IMR-90 (cell line): ENCODE measurements at places on chromosomes 6 and 20. TPM values are rescaled to one million over a fixed set of nuclear protein-coding genes. Genes with fewer than 3 reads are reported as not detected.
A peak's percentile ranks its signal among the peaks of the same experiment; 100 is the strongest.

Gene OPRL1
- polyA plus RNA-seq: 1.1 and 1.2 TPM in 2 replicates

Gene OR2H1
- polyA plus RNA-seq: not detected in 2 replicates

Gene CLDN20
- polyA plus RNA-seq: not detected in 2 replicates

Gene DNAH8
- not detected in 2 replicates for polyA plus RNA-seq

Gene LGSN
- not detected in 2 replicates for polyA plus RNA-seq

Gene RNF144B
- 0.42 and 0.44 TPM in 2 replicates for polyA plus RNA-seq

DNA sequence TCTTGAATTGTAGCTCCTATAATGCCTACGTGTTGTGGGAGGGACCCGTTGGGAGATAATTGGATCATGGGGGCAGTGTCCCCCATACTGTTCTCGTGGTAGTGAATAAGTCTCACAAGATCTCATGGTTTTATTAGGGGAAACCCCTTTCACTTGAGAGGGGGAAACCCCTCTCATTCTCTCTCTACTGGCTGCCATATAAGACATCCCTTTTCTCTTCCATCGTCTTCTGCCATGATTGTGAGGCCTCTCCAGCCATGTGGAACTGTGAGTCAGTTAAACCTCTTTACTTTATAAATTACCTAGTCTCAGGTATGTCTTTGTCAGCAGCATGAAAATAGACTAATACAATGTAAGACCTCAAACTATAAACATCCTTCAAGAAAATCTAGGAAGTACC is 23.1 kb downstream of the PAQR8 start:
- H3K27me3 ChIP-seq: no peaks in the 10 kb centered on the region
- H3K27ac ChIP-seq: no peak overlapping the region
- H3K36me3 ChIP-seq: no peaks in the 10 kb centered on the region
- no peak for DNase-seq
- peaks cover 4% of the 10 kb centered on the region for H3K4me1 ChIP-seq

DNA sequence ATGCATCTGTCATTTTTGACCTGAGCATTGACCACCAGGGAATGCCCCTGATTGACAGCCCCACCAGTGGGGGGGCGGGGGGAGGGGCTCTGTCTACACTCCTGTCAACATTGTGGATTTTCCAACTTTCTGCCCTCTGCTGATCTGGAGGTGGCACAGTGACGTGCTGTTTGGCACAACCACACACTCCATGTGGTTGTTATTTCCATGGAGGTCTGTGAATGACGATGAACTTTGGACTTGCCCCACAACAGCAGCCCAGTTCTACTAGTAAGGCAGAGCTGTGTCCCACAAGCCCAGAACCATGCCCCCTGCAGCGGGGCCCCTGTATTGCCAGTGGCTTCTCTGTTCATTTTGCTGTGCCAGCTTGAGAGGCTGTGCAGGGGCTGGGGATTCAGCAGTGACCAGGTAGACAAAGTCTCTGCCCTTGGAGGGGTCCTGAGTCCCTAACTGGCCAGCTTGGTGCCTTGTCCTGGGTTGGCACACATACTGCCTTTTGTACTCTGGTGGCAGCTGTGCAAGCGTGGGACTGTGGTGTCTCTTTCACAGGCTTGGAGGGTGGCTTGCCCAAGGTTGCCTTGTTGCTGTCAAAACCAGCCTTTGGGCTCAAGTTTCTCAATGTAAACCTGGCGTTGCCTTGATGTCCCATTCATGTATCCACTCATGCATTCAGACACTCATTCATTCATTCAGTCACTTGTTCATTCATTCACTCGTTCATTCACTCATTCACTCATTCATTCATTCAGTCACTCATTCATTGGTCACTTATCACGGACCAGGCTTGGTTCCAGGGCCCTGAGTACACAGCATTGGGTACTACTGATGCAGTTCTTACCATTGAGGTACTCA is 108.5 kb downstream of the SYCP2 start:
- no peak overlapping the region for H3K4me3 ChIP-seq
- H3K27me3 ChIP-seq: no peaks in the 10 kb centered on the region; the same call in 1 of the 2 replicates
- no peaks in the 10 kb centered on the region for H3K36me3 ChIP-seq
- H3K27ac ChIP-seq: no peak overlapping the region
- no peak for DNase-seq

DNA sequence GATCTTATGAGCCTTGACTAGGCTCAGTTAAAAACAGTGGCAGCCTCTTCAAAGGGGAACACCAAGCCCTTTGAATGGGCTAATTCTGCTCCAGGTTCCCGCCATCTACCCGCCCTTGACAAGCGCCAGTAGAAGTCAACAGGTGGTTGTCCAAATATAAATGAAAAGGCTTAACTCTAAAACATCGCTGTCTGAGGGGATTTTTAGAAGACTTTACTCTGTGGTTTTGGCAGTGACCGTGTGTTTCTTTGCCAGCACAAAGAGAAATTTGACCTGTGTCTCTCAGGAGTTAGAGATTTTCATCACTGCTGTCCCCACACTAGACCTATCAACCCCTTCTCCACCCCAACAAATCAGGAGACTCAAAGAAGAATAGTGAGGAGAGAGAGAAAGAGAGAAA is 19.8 kb upstream of the SIM1 start:
- no peak for DNase-seq
- H3K27ac ChIP-seq: no peak overlapping the region
- H3K36me3 ChIP-seq: no peaks in the 10 kb centered on the region
- H3K4me3 ChIP-seq: no peak overlapping the region

DNA sequence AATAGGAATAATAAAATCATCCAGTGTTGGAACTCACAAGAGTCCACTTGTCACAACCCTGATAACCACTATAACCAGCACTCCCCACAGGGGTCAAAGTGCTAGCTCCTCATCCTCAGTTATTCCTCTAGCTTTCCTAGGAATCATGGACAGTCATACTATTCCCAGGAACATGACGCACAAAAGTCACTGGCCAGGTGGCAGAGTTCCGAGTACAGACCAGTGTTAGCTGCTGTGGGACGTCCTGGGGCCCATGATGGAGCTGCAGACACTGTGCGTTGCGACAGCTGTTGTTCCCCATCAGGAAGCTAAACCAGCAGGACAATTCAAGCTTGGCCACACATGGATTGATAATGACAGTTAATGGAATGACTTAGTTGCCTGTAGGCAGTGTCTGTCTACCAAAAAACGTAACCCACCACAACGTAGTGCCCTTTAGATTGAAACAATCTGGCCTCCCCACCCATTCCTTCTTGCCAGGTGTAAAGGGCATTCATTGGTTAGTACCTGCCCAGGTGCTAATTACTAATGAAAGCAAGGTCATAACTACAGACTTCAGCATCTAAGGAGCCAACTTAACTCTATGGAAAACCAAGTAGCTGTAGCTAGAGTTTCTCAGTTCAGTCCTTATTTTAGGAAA is 17.4 kb downstream of the EZR start:
- no peak overlapping the region for H3K27ac ChIP-seq
- DNase-seq: no peak
- no peak overlapping the region for H3K4me3 ChIP-seq
- peaks cover 15% of the 10 kb centered on the region for H3K4me1 ChIP-seq
- H3K36me3 ChIP-seq: no peaks in the 10 kb centered on the region

DNA sequence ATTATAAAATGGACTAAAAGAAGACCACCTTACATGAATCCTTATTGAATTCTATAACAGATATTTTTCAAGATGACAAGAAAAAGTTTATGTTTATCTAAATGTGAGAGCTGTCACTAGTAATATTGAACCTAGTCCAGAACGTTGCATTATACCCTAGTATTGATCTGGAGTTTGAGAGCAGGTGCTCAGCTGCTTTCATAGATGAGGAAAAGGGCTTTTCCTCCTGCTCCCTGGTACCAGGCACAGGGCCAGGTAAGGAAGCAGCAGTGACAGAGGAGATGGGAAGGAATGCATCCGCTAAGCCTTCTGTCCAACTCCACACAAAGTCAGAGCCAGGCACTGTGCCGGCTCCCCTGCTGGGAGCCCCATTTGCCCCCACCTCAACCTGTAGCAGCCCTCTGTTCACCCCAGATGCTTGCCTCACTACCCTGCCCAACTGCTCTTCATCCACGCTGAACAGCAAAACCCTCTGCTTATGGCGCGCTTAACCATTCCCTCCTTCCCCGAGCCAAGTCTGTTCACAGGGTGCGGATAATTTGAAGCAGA is 393.1 kb downstream of the FRK start:
- no peak for DNase-seq
- no peak overlapping the region for H3K4me3 ChIP-seq
- no peaks in the 10 kb centered on the region for H3K4me1 ChIP-seq
- H3K27ac ChIP-seq: no peak overlapping the region

DNA sequence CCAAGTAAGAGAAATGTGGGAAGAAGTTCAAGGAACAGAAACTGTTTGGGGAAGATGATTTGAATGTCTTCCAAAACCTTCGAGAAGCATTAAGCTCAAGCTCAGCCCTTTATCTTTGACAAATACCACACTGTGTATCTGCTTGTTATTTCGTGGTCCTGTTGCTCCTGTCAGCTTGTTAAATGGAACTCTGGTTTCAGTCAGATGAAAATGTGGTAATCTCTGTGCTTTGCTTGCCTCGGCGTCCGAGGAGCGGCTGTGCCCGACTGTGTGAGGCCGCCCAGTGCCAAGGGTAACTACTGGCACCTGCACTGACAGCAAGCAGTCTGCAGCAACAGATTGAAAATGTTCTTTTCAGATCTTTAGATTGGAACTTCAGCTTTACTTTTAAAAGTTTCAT is 577.9 kb upstream of the FLRT3 start:
- no peaks in the 10 kb centered on the region for H3K36me3 ChIP-seq
- no peaks in the 10 kb centered on the region for H3K4me1 ChIP-seq
- H3K27ac ChIP-seq: no peak overlapping the region
- no peak overlapping the region for H3K4me3 ChIP-seq

DNA sequence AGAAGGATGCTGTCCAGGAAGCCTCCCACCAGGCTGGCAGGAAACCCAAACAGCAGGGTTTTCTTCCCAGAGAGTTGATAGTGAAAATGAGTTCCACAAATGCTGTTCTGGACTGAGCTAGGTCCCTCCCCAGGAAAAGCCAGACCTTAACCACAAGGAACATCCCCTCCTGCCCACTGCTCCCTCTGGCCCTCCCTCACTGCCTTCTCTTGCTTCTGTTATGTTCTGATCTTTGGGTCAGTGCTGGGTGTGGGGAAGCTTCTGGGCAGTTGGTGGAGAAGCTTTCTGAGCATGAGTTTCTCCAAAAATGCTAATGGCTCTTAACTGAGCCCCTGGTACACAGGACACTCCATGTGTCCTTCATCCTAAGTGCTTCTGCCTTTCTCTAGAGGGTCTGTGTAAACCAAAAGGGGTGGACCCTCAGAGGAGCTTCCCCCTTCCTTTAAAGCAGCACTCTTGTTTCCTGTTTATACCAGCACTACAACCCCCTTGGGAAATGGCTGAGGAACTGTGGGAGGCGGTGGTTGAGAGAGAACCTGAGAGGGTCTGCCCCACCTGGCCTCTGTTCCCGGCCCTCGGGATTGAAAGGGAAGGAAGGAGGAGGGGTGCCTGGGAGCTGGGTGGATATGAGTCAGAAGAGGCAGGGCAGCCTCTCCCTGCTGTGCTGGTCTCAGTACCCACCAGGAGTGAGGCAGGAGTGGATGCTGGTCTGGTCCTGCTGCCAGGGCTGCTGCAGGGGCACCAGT is 42.0 kb downstream of the CDS2 start:
- DNase-seq: peak; percentile 38
- no peak overlapping the region for H3K27ac ChIP-seq
- H3K27me3 ChIP-seq: no peaks in the 10 kb centered on the region
- H3K4me3 ChIP-seq: no peak overlapping the region

DNA sequence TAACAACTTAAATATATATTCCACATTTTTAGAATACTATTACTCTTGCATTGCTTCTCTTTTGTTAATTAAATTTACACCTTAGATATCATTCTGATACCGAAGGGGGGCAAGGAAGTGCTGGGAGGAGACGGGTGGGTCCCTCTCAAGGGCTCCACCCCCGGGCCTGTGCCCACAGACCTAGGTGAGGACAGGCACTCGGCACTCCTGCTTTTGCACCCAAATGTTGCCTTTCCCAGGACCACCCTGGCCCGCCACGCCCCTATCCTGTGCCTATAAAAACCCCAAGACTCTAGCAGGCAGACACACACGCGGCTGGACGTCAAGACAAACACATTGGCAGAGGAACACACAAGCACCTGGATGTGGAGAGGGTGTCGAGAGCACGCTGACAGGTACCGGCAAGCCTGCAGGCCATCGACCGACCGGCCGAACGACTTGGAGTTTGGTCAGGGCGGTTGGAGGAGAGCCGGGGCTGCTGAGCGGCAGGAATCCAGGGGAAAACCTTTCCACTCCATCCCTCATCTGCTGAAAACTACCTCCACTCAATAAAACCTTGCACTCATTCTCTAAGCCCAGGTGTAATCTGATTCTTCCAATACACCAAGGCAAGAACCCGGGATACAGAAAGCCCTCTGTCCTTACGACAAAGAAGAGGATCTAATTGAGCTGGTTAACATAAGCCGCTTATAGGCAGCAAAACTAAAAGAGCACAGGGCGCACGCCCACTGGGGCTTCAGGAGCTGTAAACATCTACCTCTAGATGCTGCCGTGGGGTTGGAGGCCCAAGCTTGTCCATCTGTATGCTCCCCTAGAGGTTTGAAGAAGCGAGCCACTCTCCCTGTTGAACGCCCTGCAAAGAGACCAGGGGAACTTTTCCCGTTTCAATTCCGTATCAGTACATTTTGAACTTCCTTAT is 197.4 kb upstream of the PRSS16 start:
- H3K36me3 ChIP-seq: no peaks in the 10 kb centered on the region
- H3K27ac ChIP-seq: no peak overlapping the region
- no peaks in the 10 kb centered on the region for H3K27me3 ChIP-seq
- no peak for DNase-seq
- no peak overlapping the region for H3K4me3 ChIP-seq

DNA sequence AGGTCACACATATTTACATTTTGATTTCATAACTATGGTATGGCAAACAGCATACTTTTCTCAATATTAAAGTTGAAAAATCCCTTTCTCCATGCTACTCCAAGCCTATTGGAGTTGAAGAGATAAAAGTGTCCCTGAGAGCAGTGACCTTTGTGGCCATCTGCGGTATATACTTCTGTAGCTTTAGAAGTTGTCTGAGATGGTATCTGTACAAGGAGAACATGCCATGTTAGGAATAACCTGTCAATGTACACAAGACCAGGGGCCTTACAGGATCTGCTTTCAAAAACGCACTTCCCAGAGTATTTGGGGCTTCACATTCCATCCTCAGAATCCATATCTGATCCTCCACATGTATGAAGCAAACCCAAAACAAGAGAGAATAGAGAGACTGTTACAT is 226.7 kb downstream of the MEI4 start:
- no peaks in the 10 kb centered on the region for H3K36me3 ChIP-seq
- no peaks in the 10 kb centered on the region for H3K4me1 ChIP-seq
- DNase-seq: no peak
- no peak overlapping the region for H3K27ac ChIP-seq
- no peak overlapping the region for H3K4me3 ChIP-seq

- no peaks in the 10 kb centered on the region for H3K27me3 ChIP-seq
- no peak for DNase-seq
- no peaks in the 10 kb centered on the region; the same call in 1 of the 2 replicates for H3K4me1 ChIP-seq
- no peak overlapping the region for H3K27ac ChIP-seq
- no peak overlapping the region for H3K4me3 ChIP-seq
- no peaks in the 10 kb centered on the region for H3K36me3 ChIP-seq
These were observed 86.9 kb downstream of the COL21A1 start for GRCh38 chr6:56160489-56160888.

- no peak overlapping the region for H3K4me3 ChIP-seq
- no peaks in the 10 kb centered on the region for H3K4me1 ChIP-seq
- H3K36me3 ChIP-seq: no peaks in the 10 kb centered on the region
- no peak overlapping the region for H3K27ac ChIP-seq
- no peak for DNase-seq
These were observed 253.3 kb downstream of the ERMARD start for GRCh38 chr6:170004585-170005210.

GRCh38 chr6:145863366-145863765 is 48.8 kb upstream of the FBXO30 start:
- no peaks in the 10 kb centered on the region for H3K36me3 ChIP-seq
- no peak overlapping the region for H3K27ac ChIP-seq
- no peaks in the 10 kb centered on the region for H3K27me3 ChIP-seq
- peaks cover 2% of the 10 kb centered on the region for H3K4me1 ChIP-seq
